ENCODE measurements at places on chromosomes 2 and 18.

DNA sequence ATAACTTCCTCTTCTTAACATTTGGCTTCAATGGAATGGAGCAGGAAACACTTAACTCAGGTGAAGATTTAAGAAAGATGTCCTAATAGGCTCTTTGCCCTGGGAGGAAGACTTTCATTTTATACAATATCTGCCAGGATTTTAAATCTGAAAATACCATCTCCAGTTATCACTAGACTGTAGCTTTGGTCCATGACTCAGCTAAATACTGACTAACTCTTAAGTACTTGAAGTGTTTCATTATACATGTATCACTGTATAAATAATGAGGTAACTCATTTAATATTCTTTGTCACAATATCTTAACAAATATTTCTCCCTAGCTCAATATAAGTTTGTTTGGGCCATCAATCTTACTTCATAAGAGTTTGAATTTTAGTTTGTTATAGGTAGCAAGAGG lies 34.7 kb downstream of the RBKS start:
- no peak for DNase-seq

DNA sequence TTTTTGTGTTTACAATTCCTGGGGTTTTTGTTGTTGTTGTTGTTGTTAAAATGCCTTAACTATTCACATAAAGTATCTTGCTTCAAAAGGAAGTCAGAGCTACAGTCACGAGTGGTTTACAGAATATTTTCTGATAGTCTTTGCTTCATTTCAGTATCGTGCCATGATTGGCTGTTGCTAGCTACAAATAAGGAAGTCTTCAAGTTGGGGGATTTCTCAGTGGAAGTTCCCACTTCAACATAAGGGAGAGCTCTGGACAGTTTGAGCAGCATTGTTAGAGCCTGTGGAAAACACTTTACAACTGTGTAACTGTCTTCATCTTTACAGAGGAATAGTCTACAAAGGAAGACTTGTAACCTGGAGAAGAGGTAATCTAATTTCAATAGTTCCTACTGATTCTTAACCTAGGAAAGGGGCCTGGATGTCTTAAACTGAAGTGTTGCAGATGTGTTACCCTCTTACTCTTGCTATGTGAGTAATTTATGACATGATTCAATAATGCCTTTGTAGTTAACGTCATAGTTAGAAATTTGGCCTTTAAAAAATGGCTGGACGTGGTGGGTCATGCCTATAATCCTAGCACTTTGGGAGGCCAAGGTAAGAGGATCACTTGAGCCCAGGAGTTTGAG lies 23.4 kb upstream of the TANK start:
- DNase-seq = no peak

DNA sequence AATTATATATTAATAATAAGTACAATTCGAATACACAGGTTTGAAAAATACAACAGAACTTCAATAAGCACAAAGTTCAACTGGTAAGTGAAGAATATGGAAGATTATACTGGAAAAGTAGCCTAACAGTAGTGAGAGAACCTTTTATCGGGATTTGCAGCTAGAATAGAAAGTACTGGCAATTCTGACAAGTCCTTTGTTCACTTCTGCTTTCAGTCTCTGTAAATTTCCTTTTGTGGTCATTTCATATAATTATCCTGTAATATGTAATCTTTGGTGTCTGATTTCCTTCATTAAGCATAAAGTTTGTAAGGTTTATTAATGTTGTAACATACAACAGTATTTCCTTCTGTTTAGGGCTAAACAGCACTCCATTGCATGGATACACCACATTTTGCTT lies 67.2 kb downstream of the CUL3 start:
- DNase-seq = no peak

GRCh38 chr2:113039158-113039557 lies 13.5 kb downstream of the IL36B start:
- no peak for DNase-seq

DNA sequence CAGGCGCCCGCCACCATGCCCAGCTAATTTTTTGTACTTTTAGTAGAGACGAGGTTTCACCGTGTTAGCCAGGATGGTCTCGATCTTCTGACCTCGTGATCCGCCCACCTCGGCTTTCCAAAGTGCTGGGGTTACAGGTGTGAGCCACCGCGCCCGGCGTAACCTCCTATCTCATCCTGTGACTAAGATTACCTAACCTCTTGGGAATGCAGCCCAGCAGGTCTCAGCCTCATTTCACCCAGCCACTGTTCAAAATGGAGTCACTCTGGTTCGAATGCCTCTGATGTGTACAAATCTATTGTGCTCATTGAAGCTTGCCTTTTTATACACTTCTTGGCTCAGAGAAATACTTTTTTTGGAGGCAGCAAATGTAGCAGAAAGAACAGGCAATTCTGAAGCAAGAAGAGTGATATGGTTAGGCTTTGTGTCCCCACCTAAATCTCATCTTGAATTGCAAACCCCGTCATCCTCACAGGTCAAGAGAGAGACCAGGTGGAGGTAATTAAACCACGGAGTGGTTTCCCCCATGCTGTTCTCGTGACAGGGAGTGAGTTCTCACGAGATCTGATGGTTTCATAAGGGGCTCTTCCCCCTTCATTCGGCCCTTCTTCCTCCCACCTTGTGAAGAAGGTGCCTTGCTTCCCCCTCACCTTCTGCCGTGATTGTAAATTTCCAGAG lies 60.6 kb downstream of the SLC4A3 start:
- DNase-seq = no peak

GRCh38 chr2:128311216-128311754 lies 7.4 kb downstream of the HS6ST1 start:
- DNase-seq = no peak

GRCh38 chr2:202149155-202149762 lies 76.2 kb downstream of the KIAA2012 start:
- DNase-seq = no peak

- DNase-seq = peak; percentile 7
These were observed 56.9 kb downstream of the DYSF start for GRCh38 chr2:71510196-71510807.

DNA sequence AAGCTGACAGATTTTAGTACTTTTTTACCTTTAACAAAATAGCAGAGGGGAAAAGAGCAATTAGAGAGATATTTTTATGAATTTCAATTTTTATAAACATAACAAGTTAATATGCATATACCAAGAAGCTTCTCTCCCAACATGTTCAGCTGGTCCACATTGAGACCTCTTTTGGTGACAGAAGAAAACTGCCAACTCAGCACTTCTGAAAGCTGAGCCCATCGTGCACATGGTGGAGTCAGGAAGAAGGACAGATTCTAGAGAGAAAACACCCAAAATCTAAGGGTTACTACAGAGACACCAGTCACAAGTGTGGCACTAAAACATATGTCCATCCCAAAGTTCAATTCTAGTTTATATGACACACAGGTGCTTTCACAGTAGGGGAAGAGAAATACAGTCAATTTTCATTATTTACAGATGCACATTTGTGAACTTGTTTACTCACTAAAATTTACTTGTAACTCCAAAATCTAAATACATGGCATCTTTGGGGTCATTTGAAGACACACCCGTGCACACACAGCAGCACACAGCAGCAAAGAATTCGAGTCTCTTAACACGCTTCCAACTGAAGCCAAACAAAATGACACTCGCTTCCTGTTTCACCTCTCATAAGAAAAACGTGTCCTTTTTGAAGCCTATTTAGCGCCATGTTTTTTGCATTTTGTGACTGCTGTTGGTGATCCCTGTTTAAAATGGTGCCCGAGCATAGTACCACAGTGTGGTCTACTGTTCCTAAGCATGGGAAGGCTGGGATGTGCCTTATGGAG lies 31.5 kb downstream of the STAT1 start:
- DNase-seq = no peak

Data from AG09319 (cell line).